ENCODE measurements at places on chromosomes 16 and 17. TPM values are rescaled to one million over a fixed set of nuclear protein-coding genes. Genes with fewer than 3 reads are reported as not detected.

The KRT33A gene
- total RNA-seq: not detected

- no peak overlapping the region for H3K4me3 ChIP-seq
- peaks cover 14% of the 10 kb centered on the region for H3K36me3 ChIP-seq
- no peak overlapping the region for H3K27ac ChIP-seq
- peaks cover 4% of the 10 kb centered on the region for H3K4me1 ChIP-seq
- no peaks in the 10 kb centered on the region for H3K27me3 ChIP-seq
Measured at GRCh38 chr16:71746442-71747046, 22.0 kb upstream of the PHLPP2 start.

GRCh38 chr17:8249621-8250500 lies 772 bp downstream of the PFAS start:
- peaks cover 29% of the 10 kb centered on the region for H3K36me3 ChIP-seq
- peak overlapping the region; percentile 100 for H3K27ac ChIP-seq
- no peaks in the 10 kb centered on the region for H3K27me3 ChIP-seq
- DNase-seq: no peak
- peak overlapping the region; percentile 98 for H3K4me3 ChIP-seq
- peaks cover 24% of the 10 kb centered on the region for H3K4me1 ChIP-seq

The PNPO gene
- 56.1 TPM for total RNA-seq

The TMED6 gene
- 0.70 TPM for total RNA-seq

The ATP2A3 gene
- 85.7 TPM for total RNA-seq

DNA sequence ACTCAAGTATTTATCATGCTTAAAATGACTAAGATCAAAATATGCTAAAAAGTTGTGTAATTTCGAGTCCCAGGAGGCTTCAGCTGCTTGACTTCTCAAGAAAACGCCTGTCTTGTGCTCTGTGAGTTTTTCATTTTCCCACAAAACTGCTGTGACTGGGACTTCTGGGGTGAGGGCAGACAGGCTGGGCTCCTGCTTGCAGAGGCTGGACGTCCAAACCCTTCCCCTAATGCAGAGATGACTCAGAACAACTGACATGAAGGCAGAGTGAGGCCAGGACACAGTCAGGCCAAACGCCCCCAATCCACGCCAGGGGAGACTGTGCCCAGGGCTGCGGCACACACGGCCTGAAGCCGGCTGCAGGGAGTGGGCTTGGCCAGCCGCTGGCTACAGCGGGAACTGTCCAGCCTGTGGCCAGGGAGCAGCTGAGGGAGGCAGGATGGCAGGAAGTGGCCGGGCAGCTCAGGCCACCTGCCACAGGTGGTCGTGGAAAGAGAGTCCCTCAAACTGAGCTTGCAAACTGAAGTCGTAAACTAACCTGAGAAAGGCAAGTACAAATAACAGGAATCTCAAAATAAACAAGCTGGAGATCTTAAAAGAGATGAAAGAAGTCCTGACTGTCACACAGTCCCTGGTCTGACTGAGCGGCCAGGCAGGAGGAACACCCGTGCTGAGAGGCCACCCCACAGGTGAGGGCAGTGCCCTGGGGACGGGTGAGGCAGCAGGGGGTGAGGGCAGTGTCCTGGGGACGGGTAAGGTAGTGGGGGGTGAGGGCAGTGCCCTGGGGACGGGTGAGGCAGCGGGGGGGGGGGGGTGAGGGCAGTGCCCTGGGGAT lies 21.3 kb upstream of the HEXD start:
- H3K4me1 ChIP-seq: peaks cover 8% of the 10 kb centered on the region
- H3K27me3 ChIP-seq: no peaks in the 10 kb centered on the region
- peaks cover 8% of the 10 kb centered on the region for H3K36me3 ChIP-seq
- no peak overlapping the region for H3K4me3 ChIP-seq

- no peaks in the 10 kb centered on the region for H3K36me3 ChIP-seq
- H3K27ac ChIP-seq: no peak overlapping the region
- H3K4me3 ChIP-seq: no peak overlapping the region
- H3K27me3 ChIP-seq: peaks cover 5% of the 10 kb centered on the region
- H3K4me1 ChIP-seq: no peaks in the 10 kb centered on the region
Measured at GRCh38 chr17:56130631-56131030, 22.6 kb upstream of the ANKFN1 start.

The CRYBA1 gene
- total RNA-seq: not detected

DNA sequence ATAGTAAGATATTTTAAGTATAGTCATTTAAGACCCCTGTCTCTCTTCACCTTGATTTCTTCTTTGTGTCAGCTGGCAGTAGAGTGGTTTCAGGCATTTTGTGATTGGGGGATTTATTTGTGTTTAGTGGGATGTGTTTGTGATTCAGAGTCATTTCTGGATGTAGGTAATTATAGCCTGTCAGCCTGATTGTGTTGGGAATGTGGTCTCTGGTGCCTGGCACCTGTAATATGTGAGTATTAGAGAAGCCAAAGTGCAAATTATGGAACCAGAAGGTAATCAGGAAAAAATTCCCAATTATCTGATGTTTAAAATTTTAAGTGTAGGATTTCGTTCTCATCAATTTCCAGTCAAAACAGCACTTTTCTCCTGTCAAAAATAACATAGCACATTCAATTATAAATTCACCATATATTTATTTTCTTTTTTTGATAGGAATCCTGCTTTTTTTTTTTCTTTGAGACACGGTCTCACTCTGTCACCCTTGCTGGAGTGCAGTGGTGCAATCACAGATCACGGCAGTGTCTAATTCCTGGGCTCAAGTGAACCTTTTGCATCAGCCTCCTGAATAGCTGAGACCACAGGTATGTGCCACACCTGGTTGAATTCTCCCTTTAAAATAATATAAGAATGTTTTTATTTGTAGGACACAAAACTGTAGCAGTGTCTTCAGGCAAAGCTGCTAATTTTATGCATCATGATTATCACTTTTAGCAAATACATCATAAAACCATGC lies 42.7 kb downstream of the ATF7IP2 start:
- H3K27ac ChIP-seq: no peak overlapping the region
- H3K4me1 ChIP-seq: peaks cover 2% of the 10 kb centered on the region
- no peak for DNase-seq
- no peak overlapping the region for H3K4me3 ChIP-seq
- no peaks in the 10 kb centered on the region for H3K27me3 ChIP-seq

GRCh38 chr17:51572115-51572514 lies 311.8 kb downstream of the UTP18 start:
- no peaks in the 10 kb centered on the region for H3K36me3 ChIP-seq
- DNase-seq: no peak
- no peak overlapping the region for H3K4me3 ChIP-seq
- H3K27me3 ChIP-seq: peaks cover 22% of the 10 kb centered on the region
- H3K4me1 ChIP-seq: no peaks in the 10 kb centered on the region
- H3K27ac ChIP-seq: no peak overlapping the region

GRCh38 chr16:27103954-27104353 lies 37.2 kb downstream of the C16orf82 start:
- no peak for DNase-seq
- H3K36me3 ChIP-seq: no peaks in the 10 kb centered on the region
- no peak overlapping the region for H3K27ac ChIP-seq
- H3K27me3 ChIP-seq: peaks cover 6% of the 10 kb centered on the region

DNA sequence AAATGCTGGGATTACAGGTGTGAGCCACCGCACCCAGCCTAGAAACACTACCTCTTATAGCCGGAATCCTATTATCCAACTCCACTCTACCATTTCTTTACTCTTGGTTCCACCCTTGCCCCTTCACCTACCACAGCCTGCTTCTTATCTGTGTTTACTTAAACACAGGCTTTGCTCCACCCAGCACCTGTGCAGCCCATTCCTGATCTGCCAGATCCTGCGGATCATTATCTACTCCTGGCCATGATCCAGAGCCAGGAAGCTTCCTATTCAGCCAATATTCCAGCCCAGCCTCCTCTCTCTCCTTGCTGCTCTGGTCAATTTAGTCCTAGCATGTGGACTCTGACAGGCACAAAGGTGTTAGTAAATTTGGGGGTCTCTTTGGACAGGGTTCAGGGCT lies 98.8 kb upstream of the MED13 start:
- no peaks in the 10 kb centered on the region for H3K36me3 ChIP-seq
- no peak for DNase-seq
- peaks cover 9% of the 10 kb centered on the region for H3K4me1 ChIP-seq
- no peak overlapping the region for H3K27ac ChIP-seq

- H3K27ac ChIP-seq: no peak overlapping the region
- no peak overlapping the region for H3K4me3 ChIP-seq
Measured at GRCh38 chr16:84555418-84556196, 51.1 kb upstream of the MEAK7 start.

The USP43 gene
- 0.40 TPM for total RNA-seq

GRCh38 chr17:34474706-34475105 lies 104.7 kb upstream of the TMEM132E start:
- H3K36me3 ChIP-seq: no peaks in the 10 kb centered on the region
- no peak overlapping the region for H3K27ac ChIP-seq
- DNase-seq: no peak
- no peaks in the 10 kb centered on the region for H3K4me1 ChIP-seq
- no peak overlapping the region for H3K4me3 ChIP-seq
